ENCODE measurements at places on chromosomes 11 and 22.

- DNase-seq = no peak
Measured at GRCh38 chr22:31578171-31578570, 81.8 kb downstream of the SFI1 start.

- no peak for DNase-seq
Measured at GRCh38 chr11:2169005-2169378, 2.6 kb downstream of the TH start.

DNA sequence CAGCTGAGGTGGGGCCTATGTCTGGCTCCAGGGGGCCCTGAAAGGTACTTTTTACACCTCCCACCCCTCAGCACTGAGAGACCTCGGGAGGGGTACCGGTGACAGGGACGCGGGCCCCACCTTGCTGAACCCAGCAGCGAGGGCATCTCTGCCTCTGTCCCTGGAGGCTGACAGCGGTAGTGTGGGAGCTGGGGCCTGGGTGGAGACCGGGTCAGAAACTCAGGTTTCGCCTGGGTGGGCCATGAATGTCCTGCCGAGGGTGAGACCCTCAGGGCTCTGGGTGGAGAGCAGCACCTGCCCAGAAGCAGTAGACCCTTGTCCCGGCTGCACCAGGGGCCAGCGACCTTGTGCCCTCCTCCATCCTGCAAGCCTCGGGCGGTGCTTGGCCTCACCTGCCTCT lies 22.2 kb downstream of the PTDSS2 start:
- DNase-seq = no peak

- DNase-seq = no peak
Measured at GRCh38 chr11:2813141-2813908, 72.2 kb downstream of the CDKN1C start.

DNA sequence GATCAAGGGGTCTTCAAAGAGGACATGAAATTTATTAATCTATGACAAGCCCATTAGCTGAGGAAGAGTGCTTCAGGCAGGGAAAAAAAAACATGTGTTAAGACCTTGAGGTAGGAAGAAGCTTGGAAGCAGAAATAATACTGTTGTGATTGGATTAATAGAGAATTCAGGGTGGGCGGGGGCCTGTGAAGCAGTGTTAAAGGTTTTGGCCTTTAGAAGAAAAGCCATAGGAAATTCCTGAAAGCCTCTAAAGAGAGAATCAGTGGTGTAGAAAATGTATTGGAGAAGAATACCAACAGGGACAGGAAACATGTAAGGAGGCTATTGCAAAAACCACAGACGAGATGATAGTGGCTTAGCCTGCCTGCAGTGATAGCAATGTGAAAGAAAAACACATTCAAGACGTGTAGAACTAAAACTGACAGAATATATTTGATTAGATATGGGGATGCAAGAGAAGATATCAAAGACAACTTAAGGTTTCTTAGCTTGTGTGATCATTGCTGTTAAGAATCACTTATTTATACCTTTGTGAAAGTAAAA lies 404.4 kb upstream of the ANO3 start:
- no peak for DNase-seq

GRCh38 chr11:59174664-59175033 lies 2.7 kb downstream of the DTX4 start:
- no peak for DNase-seq

GRCh38 chr22:19292458-19293230 lies 1.1 kb upstream of the CLTCL1 start:
- DNase-seq = no peak

- no peak for DNase-seq
Measured at GRCh38 chr11:116427903-116428637, 344.7 kb downstream of the BUD13 start.

DNA sequence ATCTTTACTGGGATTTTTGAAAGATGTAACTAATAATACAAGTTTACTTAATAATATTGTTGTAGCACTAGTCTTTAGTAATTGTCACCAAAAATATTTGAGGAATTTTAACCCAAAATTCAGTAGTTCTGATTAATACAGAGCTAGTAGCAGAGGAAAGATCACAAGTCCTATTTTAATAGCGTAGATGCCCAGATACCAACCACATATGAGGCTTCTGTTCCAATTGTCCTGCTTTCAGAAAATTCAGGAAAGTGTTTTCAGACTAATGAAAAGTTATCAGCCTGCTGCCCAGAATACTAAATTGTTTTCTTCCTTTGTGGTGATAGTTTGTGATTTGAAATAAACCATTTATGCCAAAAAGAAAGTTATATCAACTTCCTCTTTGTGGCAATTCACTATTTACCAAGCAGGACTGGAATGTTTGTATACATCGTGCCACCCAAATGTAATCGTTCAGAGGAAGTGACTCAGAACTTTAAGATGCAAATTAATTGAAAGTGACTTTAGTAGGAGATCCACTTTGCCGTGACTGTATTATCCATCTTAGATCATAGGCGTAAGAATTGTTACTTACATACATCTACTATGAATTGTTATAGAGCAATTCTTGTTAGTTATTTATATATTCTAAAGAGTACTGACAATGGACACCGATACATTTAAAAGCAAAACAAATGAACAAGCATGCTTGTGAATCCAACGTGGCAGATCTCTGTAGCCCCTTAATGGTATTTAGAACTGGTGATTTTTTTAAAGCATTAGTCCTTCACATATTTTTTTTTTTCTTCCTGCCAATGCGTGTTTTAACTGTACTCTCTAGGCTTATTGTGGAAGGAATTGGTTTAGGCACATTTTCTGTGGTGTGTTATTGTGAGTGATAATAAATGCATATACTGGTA lies 231.0 kb downstream of the DDX10 start:
- DNase-seq = no peak

DNA sequence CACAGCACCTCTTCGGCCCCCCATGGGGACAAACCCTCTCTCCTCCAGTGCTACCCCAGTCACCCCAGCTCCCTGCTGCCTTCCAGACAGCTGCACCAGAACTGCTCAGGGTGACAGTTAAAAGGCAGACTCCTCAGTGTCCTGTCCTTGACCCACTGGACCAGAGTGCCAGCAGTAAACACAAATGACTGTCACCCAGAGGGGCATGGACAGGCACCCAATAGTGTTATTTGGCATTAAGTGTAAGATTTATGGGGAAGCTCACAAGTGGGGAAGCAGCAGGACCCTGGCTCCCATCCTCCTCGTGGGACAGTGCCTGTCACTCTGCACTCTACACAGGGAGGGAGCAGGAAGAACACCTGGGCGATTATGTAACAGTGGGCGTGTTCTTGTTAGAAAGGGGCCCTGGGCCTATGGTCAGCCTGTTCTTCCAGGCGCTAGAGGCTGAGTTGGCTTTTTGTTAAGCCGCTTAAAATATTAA lies 5.0 kb downstream of the RPS19BP1 start:
- no peak for DNase-seq

DNA sequence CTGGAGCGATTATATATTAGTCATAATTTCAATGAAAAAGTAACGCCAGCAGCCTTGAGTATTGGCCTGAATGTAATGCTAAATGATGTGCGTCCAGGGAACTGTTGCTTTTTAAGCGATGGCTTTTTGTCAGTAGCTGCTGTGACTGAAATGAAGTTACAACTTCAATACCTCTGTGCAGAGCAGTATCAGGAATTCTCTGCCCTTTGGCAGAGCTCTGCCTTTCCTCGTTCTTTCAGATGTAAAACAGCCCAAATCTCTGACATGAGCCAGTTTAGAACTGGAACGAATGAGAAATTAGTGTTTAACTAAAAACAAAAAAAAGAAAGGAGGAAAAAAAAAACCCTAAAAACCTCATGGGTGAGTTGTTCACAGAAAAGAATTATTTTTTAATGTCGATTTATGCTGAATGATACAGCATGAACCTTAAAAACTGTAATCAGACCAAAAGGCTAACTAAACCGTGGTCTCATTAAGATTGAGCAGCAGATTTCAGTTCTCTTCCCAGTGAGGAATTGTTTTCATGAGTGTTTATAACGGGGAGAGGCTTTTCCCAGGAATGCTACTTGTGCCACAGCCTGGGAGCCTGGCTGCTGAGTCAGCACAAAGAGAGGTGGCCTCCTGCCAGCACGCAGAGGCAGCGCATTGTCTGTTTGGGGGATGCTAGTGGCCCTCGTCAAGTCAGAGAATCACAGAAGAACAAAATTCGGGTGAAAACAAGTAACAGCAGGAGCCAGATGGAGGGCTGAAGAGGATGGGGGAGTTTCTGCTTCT lies 146.2 kb upstream of the RASSF10 start:
- no peak for DNase-seq

GRCh38 chr11:116357784-116358544 lies 414.8 kb downstream of the BUD13 start:
- DNase-seq = no peak

- no peak for DNase-seq
Measured at GRCh38 chr11:4190519-4190918, 95.9 kb downstream of the RRM1 start.

GRCh38 chr11:80462211-80462610 lies 1021.4 kb upstream of the TENM4 start:
- DNase-seq = no peak

DNA sequence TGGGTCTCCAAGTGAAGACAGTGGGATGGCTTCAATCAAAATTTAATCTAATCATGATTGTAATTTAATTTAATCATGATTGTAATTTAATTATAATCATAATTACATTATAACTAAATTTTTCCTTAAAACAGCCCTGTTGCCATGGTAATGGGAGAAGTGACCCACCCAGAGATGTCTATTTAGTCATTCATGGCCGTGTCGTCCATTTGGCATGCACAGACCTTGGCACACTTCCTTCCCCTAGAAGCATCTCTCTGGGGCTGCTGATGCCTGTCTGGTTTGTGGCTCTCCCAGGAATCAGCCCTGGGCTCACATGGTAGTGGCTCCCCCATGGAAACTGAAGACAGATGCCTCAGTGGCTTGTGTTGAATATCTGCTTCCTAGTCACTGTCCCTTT lies 27.0 kb downstream of the P4HA3 start:
- no peak for DNase-seq

DNA sequence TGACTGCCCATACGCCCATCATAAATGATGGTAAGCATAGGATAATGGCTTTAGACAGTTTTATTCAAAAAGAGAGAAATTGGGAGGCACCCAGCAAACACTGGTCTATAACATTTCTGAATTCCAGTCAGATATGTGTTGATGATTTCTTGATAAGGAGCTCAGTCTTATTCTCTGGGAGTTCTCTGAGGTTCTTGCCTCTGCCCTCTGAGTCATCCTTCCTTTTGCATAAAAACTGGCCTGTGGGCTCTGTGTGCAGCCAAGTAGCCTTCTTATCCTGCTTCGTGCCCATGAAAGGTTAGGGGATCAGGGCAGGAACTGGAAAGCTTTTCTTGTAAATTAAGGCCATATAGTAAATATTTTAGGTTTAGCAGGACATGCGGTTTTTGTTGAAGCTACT lies 48.9 kb downstream of the FAR1 start:
- no peak for DNase-seq

GRCh38 chr22:48646216-48646925 lies 1181.3 kb downstream of the BRD1 start:
- no peak for DNase-seq

DNA sequence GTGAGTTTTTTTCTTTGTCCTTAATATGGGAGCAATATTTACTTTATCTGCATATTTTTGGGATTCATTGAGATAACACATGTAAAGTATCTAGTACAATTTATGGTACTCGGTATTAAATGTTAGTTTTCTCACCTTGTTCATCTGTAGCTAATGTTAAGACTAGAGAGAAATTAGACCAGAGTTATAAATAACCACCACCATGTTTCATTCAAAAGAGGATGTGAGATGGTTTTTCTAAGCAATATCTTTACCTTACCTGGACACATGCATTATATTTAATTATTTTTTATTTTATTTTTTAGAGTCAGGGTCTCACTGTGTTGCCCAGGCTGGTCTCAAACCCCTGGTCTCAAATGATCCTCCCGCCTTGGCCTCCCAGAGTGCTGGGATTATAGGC lies 18.4 kb downstream of the ARHGAP42 start:
- DNase-seq = no peak

DNA sequence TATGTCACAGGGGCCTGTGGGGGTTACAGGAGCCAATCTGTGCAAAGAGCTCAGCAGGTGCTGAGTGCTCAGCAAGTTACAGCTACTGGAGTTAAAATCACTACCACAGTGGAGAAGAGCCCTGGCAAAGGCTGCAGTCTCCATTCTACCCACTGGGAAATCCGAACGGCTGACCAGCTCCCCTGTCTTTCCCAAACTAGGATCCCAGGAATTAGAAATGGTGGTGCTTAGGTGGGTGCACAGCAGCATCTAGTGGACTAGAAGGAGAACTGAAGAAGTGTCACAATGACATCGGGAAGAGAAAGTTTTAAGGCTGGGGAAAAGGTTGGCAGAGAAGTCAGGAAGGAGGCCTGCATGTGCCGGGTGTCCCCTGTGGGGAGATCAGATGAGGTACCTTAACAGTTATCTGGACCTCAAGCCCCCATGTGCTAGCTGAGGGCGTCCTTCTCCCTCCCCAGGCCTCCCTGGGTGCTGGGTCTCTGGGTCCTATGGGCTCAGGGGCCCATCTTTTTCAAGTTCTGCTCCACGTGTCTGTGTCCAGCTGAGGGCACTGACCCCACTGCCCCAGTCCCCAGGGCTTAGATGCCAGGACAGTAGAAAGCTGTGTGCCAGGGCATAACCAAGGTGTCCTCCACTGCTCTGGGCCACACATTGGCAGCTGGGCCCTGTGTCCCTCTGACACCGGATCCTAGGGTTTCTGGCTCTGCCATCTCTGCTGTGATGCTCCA lies 1.9 kb downstream of the PIWIL3 start:
- no peak for DNase-seq

DNA sequence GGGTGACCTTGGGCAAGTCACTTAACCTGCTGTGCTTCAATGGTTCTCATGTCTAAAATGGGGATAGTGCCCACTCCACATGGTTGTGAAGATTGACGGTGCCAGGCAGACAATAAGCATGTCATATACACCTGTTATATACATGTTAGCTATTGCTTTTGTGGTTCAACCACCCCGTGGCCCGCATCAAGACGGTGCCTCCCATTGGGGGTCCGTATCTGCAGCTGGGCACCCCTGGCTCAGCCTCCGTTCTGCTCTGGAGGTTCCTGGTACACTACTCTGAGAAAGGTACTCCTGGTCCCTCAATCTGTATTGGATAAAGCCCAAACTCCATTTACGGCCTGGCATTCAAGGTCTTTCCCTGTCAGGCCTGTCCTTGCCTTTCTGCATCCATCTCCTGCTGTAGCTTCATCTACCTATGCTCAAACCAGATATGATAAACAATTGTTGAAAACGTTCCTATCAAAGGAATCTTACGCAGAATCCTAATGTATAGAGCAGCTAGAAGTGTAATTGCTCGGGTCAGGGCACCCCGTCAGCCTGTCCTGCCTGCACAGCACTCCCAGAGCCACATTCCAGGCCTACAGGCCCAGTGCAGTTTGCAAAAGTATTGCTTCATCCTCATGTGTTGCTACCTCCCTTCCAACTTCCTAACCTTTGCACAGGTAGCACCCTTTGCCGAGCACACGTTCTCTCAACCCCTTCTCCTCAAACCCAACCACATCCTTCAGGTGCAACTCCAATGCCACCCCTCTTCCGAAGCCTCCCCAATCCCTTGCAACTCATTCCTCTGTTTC lies 194.9 kb downstream of the BCR start:
- DNase-seq = no peak

DNA sequence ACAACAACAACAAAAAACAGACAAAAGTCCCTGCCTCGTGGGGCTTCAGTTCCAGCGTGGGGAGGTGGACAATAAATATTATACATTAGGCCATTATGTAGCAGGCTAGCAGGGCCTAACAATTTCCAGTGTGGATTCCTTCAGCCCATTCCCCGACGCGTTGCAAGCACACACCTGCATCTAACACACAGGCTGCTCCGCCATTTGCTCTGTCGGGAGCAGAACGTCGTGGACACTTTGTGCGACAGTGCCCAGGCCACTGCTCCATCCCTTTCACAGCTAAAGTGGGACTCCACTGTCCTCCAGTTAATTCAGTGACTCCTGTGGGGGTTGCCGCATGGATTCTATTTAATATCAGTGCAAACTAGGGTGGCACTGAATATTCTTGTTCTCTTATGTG lies 10.9 kb upstream of the FGF3 start:
- DNase-seq = no peak
